ENCODE measurements at places on chromosomes 16 and 17.

GRCh38 chr17:38861399-38861843 is 7.9 kb upstream of the RPL23 start:
- no peak for DNase-seq

- no peak for DNase-seq
Measured at GRCh38 chr17:17127730-17128291, 78.3 kb downstream of the PLD6 start.

- no peak for DNase-seq
Measured at GRCh38 chr17:79185671-79186070, 111.0 kb downstream of the ENGASE start.

DNA sequence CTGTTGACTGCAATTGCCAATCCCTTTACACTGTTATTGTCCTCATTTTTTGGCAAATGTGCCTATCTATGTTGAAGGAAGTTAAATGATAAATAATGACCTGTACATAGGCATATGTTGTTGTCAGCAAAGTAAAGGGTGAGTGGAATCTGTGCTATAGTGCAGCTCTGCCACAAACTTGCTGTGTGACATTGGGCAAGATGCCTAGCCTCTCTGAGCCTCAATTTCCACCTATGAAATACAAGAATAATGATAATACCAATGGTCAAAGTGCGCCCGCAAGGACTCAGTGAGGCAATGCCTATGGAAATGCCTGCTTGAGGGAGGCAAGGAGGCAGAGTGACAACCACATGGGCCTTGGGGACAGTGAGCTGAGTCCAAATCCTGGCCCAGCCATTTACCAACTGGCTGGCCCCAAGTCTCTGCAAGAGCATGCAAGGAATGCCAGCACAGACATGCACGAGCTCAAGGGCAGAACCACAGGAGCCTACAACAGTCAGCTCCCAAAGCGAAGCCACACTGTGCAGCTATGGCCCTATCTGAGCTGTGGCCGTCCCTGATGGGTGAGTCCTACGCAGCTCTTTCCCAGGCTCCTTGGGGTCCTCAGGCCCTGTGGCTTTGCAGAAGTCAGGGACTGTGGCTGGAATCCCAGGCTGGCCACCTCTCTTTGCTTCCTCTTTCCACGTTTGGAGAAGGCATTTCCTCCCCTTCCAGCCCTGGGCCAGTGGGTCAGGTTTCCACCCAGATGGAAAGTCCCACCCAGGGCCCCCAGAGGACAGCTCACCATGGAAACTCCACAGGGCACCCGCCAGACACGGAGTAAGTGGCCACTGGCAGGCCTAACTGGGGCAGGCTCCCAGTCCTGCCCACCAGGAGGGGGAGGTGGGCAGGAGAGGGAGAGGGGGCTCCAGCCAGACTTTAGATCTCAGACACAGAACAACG is 82.1 kb downstream of the ZNF423 start:
- no peak for DNase-seq

DNA sequence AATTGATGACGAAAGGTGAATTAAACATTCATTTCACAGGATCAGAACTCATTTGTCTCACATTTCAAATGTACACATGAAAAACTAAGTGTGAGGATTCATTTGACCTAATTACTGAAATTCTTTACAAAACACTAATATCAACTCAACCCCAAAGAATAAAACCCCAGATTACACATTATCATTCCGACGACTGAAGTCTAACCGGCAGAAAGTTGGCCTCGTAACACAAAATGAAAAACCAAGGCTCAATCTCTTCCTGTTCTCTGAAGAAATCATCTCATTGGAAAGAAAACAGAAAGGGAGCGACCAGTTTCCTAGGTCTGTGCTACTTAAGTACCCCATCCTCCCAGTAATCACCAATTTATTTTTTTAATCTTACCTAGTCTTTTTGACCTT is 1.8 kb downstream of the JPT1 start:
- no peak for DNase-seq

DNA sequence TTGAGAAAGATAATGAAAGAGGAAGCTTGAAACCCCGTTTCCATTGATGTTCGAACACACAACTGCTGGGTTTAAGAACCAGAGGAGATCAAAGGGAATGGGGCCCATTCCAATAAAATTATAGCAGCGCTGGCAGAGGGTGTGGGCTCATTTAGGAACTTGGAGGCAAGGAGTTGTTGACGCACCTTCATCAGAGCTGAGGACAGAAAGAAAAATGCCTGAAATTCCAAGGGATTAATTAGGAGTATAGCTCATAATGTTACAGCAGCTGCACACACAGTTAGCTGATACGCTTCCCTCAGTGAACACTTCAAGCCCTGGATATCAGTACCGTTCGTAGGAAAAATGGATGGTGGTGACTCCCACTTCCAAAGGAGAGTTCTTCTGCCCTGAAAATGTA is 127.2 kb downstream of the AXIN2 start:
- no peak for DNase-seq

- DNase-seq: peak; percentile 62
Measured at GRCh38 chr16:57592591-57593003, 35.8 kb upstream of the ADGRG1 start.

- no peak for DNase-seq
Measured at GRCh38 chr17:33438139-33438538, 145.0 kb upstream of the ASIC2 start.

DNA sequence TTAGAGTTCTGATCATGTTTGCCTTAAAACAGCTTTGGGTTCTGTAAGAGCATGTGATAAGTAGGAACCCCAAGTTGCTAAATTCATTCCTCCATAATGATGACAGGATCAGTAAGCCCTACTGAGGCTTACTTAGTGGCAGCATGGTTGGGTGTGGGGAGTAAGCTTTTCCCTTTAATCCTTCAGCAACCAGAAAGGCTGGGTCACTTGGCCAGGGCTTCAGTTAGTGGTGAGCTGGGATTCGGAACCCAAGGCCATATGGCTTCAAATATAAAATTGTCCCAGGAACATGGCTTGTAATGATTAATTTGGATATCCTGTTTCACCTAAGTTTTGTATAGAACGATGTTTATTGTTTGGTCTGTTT is 850 bp downstream of the GINS3 start:
- no peak for DNase-seq

GRCh38 chr17:80924807-80925610 is 66.6 kb upstream of the CHMP6 start:
- DNase-seq: no peak

- DNase-seq: no peak
Measured at GRCh38 chr16:69799611-69800031, 37.5 kb downstream of the WWP2 start.

DNA sequence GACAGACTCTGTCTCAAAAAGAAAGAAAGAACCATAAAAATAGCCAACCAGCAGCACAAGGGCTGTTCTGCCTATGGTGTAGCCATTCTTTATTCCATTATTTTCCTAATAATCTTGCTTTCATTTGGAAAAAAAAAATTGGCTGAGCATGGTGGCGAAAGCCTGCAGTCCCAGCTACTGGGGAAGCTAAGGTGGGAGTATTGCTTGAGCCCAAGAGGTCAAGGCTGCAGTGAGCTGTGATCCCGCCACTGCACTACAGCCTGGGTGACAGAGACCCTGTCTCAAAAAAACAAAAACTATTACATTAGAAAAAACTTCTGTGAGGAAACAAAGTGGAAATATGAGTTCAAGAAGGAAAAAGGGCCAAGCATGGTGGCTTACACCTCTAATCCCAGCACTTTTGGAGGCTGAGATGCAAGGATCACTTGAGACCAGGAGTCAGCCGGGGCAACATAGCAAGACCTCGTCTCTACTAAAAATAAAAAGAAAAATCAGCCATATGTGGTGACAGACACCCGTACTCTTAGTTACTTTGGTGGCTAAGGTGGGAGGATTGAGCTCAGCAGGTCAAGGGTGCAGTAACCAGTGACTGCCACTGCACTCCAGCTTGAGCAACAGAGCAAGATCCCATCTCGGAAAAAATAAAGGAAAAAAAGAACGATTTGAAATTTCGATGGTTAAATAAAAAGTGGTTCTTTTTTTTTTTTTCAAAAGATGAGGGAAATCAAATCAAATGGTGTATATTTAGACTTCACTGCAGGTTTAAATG is 2.5 kb downstream of the DCAKD start:
- no peak for DNase-seq

DNA sequence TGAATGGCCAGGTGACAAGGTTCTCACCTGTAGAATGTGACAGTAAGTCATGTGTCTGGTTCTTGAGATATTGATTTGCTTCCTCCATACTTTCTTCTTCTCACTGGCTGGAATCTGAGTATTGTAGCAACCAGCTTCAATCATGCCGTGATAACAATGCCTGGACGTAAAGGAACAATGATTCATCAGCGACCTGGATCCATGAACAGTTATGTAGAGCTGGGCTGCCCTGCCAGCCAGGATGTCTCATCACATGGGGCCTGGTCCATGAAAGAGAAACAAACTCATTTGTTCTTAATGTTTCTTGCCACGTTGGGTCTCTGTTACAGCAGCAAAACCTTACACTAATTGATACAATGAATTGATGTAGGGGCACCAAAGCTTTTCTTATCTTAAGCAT is 627.2 kb downstream of the TOX3 start:
- no peak for DNase-seq

GRCh38 chr17:74006371-74006770 is 197.1 kb upstream of the RPL38 start:
- no peak for DNase-seq

- DNase-seq: no peak
Measured at GRCh38 chr17:1535737-1536136, 19.3 kb upstream of the INPP5K start.

GRCh38 chr16:11011326-11011725 is 67.0 kb downstream of the CLEC16A start:
- no peak for DNase-seq

DNA sequence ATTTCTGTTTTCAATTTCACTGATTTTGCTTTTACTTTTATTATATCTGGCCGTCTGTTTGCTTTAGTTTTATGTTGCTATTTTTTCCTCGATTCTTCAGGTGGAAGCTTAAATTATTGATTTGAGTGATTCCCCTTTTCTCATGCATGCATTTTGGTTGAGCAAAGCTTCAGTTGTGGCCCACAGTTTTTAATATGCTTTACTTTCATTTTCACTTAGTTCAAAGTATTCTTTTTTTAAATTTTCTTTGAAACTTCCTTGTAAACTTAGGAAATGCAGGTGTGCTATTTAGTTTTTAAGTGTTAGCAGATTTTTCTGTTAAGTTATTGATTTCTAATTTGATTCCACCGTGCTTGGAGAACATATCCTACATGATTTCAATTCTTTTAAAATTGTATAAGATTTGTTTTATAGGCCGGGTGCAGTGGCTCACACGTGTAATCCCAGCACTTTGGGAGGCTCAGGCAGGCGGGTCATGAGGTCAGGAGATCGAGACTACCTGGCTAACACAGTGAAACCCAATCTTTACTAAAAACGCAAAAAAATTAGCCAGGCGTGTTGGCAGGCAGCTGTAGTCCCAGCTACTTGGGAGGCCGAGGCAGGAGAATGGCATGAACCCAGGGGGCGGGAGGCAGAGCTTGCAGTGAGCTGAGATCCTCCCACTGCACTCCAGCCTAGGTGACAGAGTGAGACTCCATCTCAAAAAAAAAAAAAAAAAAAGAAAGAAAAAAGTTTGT is 531.2 kb downstream of the KIF2B start:
- DNase-seq: no peak

DNA sequence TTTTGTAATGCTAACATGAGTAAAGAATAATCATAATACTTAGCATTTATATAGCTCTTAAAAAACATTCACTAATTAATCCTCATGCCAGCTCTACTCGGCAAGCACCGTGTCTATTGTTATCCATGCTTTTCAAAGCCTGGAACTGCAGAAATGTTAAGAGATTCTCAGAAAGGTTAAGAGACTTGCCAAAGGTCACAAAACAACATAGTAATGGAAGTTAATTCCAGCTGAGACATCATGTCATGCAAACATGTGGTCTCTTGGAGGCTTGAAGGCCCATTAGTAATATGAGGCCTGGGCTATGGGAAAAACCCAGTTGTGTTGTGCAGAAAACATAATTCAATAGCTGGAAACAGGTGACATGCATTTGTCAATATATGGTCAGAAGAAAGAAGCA is 389.9 kb upstream of the GOT2 start:
- no peak for DNase-seq
